ENCODE measurements at places on chromosomes 1 and 21.
A peak's percentile ranks its signal among the peaks of the same experiment; 100 is the strongest.

GRCh38 chr1:242890192-242890741 lies 364.8 kb downstream of the CEP170 start:
- no peak for DNase-seq

- DNase-seq, result peak; percentile 29
Observed at GRCh38 chr1:22861764-22862440, 110.8 kb downstream of the LACTBL1 start.

- no peak for DNase-seq
Observed at GRCh38 chr1:235739631-235740030, 90.0 kb upstream of the GNG4 start.

DNA sequence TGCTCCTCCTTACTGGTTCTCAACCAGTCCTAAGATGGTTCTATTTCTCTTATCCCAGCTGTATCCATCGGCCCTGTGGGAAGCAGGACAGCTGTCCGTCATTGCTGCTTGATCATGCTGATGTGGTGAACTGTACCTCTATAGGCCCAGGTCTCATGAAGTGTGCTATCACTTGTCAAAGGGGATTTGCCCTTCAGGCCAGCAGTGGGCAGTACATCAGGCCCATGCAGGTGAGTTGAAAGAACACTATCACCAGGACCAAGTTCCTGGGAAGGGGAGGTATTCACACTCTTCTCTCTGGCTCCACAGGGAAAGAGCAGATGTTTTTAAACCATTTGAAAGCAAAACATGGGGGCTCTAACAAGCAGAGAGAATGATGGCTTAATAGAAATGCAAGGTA lies 302.6 kb downstream of the PAPPA2 start:
- no peak for DNase-seq

DNA sequence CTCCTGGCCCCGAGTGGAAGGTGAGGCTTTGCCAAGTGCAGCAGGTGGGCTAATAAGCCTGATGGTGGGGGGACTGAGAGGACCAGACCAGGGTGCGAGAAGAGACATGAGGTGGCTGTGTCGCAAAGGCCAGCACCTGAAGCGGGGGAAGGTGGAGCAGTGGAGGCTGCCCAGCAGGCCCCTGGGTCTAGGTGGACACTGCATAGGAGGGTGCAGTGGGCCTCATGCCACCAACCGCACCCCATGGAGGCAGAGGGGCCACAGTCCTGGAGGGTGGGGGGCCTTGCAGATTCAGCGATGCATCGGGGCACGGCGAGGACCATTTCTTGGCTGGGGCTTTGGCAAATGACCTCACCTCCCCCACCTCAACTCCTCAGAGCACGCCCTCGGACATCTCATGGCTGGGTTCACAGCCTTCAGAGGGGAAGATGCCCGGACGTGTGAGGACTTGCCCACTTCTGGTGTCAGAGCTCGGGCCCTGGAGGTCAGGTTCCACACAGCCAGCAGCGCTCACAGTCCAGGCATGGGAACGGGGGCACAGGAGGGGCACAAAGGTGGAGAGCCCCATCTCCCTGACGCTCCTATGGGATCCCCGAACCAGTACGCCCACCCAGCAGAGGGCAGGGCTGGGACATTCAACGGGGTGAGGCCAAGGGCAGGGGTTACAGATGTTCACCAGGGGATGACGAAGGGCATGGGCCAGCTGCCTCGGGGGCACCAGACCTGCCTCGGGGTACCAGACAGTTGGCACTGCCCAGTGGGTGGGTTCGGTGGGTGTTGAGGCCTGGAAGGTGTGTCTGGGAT lies 35.4 kb downstream of the UBE2G2 start:
- DNase-seq, result no peak

DNA sequence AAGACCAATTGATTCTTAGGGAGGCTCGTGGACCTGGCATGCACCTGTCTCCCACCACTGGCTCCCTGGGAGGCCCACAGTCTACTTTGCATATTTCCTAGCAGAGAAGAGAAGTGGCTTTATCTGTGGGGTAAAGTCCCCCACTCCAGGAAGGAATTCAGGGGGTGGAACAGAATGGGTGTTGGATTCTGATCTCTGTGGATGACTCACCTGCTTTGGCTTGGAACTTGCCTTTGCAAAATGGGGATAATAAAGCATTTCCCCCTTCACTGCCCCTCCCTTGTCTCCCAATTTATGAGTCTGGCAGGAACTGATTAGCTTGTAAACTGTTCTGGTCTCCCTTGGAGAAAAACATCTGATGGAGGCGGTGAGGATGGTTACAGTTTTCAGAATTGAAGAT lies 21.2 kb upstream of the OTUD3 start:
- no peak for DNase-seq

- DNase-seq, result no peak
Observed at GRCh38 chr1:114222920-114223319, 69.3 kb upstream of the SYT6 start.

DNA sequence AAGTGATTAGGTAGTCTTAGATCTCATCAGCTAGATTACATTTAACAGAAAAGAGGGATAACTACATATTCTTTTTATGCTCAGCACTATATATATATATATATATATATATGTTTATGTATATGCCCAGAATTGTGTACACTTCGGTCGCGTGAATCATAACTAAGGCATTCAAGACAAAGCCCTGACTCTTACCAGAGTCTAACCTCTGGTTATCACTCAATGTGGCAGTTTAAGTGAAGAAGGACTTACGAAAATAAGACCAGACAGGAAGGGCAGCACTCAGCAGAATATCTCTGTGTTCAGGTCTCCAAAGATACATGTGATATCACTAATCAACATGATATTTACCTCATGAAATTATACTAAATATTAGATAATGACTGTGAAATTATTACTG lies 1326.7 kb downstream of the MRPL39 start:
- no peak for DNase-seq

- no peak for DNase-seq
Observed at GRCh38 chr1:228212415-228212965, 4.6 kb downstream of the OBSCN start.

GRCh38 chr1:89125913-89126580 lies at the start of gene GBP2:
Gene GBP2, minus strand, starts transcription at chr1:89126114. Its CDS starts 4,148 bp downstream, at chr1:89121966.
- DNase-seq, result no peak

DNA sequence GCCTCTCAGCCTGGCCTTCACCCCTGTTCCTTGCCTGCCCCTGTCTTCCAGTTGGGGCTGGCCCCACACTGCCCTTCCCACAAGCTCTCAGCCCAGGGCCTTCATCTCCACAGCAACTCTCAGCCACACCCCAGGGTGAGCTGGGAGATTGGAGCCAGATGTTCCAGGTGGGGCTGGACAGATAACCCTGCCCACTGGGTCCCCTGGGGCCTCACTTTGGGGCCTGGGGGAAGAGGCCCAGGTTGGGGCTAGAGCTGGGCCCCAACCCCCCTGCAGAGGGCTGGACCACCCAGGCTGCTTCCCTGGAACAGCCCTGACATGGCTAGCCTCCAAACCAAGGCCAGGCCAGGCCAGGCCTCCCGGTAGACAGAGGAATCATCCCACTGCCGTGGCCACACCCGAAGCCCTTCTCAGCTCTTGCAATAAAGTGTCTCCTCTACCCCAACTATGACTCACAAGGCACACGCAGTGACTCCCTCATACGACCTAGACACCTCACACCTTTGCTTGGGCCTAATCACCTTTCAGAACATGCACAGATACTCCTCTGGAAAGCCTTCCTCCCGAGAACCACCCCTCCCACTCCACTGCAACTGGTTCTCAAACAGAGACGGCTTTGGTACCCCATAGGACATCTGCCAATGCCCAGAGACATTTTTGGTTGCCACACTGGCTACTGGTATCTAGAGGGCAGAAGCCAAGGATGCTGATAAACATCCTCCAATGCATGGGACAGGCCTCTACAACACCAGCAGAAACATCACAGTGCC lies 22.2 kb downstream of the SLC2A1 start:
- no peak for DNase-seq

GRCh38 chr1:160129046-160129445 lies 13.5 kb downstream of the ATP1A2 start:
- DNase-seq, result no peak

DNA sequence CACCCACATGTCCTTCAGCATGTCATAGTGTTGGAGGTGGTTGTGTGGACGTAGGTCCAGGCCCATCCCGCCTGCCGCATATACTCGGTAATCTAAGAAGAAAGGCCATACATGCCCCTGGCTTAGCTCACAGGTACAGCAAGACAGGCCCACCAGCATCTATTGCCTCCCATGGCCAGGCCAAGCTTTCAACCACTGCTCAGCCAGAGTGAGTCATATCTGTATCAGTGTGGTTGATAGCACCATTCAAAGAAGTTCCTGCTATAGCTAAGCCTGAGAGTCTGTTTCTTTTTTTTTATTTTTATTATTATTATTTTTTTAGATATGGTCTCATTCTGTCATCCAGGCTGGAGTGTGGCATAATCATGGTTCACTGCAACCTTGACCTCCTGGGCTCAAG lies 17.0 kb downstream of the KLHDC8A start:
- no peak for DNase-seq

GRCh38 chr1:156448134-156448967 lies 52.2 kb downstream of the MEF2D start:
- DNase-seq, result no peak

DNA sequence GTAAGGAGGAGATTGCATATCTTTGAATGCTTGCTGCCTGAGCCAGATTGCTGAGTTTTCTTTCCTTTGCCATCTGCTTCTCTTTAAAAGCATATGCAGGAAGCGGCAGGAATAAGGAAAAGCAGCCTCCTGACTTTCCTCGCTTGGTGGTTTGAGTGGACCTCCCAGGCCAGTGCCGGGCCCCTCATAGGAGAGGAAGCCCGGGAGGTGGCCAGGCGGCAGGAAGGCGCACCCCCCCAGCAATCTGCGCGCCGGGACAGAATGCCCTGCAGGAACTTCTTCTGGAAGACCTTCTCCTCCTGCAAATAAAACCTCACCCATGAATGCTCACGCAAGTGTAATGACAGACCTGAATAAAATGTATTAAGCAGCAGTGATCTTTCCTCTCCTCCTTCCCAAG lies 1.5 kb downstream of the CORT start:
- no peak for DNase-seq

DNA sequence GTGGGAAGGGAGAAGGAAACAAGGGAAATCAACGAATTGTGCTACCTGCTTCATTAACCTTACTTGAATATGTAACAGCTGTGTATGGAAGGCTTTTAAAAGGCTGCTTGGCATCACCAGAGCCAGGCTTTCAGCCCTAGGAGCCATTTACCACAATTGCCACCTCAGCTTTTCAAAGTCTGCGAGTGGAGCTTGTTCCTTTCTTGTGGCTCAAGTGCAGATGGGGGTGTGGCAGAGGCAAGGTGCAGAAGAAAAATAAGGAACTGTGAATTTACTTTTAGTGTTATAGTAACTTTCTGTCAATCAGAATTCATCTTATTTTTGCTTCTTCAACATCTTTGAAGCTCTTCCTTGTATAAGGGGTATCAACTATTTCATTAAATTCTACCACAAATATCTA lies 17.6 kb downstream of the CLCA2 start:
- DNase-seq, result no peak

DNA sequence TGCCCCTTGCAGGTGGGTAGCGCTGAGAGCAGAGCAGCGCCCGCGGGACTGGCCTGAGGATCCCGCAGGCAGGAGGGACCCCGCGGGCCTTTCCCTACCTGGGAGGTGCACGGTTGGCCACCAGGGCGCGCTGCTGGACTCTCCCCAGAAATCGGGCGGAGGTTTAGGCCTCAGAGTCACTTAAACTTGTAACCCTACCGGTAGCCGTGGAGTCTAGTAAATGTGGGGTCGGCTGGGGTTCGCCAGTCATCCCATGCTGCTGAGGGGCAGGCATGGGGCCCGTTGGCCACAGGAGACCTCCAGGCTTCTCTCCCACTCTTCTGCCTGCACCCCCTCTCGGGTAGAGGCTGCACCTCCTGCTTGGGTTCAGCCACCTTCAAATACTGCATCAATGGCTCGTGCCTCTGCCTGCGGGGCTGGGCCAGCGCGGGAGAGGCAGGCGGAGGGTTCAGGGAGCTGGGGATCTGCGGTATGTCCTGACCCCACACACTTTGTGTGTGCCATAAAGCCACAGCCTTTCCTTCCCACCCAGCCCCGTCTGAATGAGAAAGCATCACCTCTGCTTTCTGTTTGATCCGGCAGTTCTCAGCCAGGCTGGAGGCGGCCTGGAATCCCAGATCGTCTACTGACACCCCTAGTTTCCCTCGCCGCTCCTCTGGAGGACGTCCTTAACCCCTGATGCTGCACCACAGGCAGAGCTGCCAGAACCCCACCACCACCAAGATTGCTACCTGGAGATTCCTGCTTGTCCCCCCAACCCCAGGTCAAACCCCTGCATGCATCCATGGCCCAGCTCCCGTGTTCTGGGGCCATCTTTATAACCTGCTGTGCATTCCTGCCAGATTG lies 12.3 kb upstream of the GSTM4 start:
- peak; percentile 68 for DNase-seq
